ENCODE measurements at places on chromosomes 2 and 18. TPM values are rescaled to one million over a fixed set of nuclear protein-coding genes. Genes with fewer than 3 reads are reported as not detected.

GRCh38 chr2:226730481-226730880, 69.1 kb downstream of the IRS1 start:
- DNase-seq: no peak

Gene LYG2
- not detected for total RNA-seq

Gene CXCR4
- total RNA-seq: 10.5 TPM

Gene UGT1A7
- total RNA-seq: 3.1 TPM

DNA sequence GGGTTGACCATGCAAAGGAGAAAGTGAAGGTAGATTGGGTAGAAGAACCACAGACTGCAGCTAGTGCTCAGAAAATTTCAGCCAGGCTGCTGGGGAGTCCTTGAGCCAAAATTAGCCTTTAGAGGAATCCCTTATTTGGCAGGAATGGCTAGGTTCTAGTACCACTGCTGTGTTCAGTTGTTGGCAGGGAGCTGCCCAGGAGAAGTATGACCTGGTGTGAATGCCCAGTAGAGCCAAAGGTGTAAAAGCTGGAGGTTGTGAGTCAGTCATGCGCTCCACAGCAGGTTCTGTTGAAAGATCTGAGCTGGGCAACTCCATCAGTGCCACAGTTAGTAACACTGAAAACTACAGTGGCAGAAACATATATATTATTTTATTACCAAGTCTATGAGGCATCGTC, 36.4 kb upstream of the TBR1 start:
- DNase-seq: no peak

Gene CHRNA1
- total RNA-seq: 1.1 TPM
